ENCODE measurements at places on chromosomes 1 and 21.
A peak's percentile ranks its signal among the peaks of the same experiment; 100 is the strongest.

DNA sequence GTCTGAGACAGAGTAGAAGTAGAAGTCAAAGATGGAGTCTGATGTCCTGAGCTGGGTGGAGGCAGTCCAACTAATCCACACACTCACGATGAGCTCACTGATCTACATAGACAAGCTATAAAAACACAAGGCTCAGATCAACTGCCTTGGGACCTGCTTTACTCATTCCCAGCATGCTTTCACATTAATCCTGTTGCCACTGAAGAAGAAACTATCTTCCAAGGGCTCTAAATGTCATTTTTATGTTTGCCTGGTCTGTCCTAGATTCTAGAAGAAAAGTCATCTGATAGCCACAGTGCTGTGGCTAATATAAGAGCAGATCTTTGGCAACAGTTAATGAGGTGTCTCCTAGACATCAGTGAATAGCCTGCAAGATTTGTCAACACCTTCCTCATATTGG lies 522.7 kb downstream of the NUF2 start:
- DNase-seq: no peak

DNA sequence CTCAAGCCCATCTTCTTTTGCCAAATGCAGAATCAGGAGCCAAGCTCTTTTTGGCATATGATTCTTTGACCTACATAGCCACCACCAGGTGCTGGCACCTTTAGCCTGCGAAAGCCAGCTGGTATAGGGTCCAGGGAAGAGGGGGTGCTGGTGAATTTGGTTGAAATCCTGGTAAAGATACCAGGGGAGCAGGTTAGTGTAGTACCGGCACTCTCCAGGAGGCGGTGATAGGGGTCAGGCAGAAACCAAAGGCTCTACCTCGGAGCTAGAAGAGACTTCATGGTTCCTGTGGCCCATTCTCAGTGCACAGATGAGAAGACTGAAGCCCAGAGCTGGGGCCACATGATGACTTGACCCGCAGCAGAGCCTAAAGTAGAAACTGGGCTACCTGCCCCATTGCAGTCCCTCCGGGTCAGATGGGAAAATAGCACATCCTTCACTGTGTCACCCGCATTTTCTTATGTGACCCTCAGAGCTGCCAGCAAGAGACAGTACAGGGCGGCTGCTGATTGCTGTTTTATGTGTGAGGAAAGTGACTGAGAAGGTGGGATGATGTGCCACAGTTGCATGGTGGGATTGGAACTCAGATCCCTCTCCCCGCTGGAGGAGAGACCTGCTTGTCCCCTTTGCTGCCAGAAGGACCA lies 36.0 kb upstream of the IL19 start:
- peak; percentile 72 for DNase-seq

- no peak for DNase-seq
Observed at GRCh38 chr1:53145942-53146708, 3.7 kb upstream of the SLC1A7 start.

DNA sequence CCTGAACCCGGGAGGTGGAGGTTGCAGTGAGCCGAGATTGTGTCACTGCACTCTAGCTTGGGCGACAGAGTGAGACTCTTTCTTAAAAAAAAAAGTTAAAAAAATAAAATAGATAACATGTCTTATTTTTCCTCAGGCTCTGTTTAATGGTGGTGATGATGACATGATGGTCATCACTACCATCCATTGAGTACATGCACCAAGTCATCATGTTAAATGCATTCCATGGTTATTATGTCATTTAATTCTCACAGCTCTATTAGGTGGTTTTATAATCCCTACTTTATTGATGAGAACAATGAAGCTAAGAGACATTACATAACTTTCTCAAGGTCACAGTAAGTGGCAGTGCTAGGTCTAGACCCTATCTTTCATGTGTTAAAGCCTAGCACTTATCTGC lies 34.4 kb upstream of the MAB21L3 start:
- DNase-seq: no peak

GRCh38 chr1:43864111-43865045 lies 69.2 kb upstream of the ARTN start:
- DNase-seq: no peak

GRCh38 chr1:23100074-23100748 lies 68.4 kb downstream of the LUZP1 start:
- peak; percentile 60 for DNase-seq

- DNase-seq: peak; percentile 60
Observed at GRCh38 chr1:234676103-234676594, 66.2 kb upstream of the IRF2BP2 start.
